ENCODE measurements at places on chromosomes 6 and 20.

DNA sequence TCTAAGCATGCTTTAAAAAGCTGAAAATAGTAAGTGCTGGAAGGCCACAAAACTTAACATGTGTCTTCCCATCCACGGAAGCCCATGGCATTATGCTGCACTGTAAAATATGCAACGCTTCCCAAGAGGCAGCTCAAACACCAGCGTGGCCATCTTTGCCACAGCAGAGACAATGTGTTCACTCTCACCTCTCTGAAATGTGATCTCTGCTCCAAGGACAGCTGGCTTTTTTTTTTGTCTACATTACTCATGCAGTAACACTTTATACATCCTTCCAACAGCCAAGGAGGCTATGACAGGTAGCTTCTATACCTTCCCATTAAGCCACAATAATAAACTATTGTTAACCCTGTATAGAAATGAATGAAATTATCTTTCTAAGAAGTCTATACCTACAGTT is 49.2 kb downstream of the BLOC1S5 start:
- DNase-seq = no peak

- no peak for DNase-seq
These were observed 50.6 kb upstream of the MAP7 start for GRCh38 chr6:136600818-136601217.

DNA sequence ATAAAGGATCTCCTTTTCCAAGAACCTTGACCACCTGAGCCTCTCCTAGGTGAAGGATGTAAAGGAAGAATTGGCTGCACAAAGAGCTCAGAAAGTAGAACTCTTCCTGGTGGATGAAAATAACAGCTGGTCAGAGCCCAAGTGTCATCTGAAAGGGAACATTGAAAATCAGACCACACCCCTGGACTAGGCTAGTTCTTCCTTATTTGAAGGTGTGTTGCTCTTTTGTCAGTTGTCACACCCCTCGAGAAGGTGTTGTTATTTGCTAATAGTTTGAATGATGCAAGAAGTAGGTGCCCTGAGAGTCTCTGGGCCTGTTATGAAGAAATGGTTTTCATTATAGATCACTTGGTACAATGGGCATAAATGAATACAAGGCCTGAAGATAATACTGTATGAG is 31.1 kb downstream of the NHLRC1 start:
- no peak for DNase-seq

DNA sequence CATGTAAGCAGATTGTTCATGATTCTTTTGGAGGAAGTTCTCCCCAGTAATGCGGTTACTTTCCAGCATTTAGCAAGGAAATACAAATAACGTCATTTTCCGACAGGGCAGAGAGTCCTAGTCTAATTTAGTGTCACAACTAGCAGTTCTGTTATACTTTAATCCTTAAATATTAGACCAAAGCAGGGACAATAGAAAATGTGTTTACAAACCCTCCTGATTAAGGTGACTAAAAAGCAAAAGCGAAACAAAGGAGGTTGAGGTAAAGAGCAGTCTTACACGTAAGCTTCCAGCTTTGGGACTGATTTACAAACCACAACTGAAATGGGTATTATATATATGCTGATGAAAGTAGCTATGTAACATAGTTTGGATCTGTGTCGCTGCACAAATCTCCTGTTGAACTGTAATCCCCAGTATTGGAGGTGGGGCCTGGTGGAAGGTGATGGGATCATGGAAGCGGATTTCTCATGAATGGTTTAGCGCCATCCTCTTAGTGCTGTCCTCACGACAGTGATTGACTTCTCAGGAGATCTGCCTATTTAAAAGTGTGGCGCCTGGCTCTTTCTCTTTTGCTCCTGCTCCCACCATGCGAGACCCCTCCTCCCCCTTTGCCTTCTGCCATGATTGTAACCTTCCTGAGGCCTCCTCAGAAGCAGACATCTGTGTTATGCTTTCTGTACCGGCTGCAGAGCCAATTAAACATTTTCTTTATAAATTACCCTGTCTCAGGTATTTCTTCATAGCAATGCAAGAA is 81.9 kb downstream of the PLCB1 start:
- no peak for DNase-seq

DNA sequence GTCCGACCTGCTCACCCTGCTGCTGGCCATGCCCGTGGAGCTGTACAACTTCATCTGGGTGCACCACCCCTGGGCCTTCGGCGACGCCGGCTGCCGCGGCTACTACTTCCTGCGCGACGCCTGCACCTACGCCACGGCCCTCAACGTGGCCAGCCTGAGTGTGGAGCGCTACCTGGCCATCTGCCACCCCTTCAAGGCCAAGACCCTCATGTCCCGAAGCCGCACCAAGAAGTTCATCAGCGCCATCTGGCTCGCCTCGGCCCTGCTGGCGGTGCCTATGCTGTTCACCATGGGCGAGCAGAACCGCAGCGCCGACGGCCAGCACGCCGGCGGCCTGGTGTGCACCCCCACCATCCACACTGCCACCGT is 885 bp downstream of the NTSR1 start:
- DNase-seq = no peak

- no peak for DNase-seq
These were observed 428.2 kb downstream of the BMP2 start for GRCh38 chr20:7195704-7196103.

GRCh38 chr6:158560836-158561320 is 987 bp downstream of the TMEM181 start:
- DNase-seq = no peak

DNA sequence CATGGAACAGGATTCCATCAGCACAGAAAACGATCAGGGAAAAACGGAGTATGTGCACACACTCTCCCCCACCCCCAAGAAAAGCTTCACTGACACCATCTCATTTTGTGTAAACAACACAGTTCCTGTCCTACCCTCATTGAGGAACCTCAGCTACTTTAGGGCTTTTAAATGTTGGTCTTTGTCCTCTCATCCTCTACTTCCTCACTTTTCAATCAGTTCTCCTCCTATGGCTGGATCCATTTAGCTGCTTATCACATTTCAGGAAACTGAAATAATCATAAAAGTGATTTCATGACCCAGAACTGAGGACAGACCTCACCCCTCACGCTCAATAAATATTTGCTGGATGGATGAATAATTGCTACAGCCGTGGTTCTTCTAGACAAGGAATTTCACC is 33.1 kb upstream of the PNRC1 start:
- DNase-seq = no peak

DNA sequence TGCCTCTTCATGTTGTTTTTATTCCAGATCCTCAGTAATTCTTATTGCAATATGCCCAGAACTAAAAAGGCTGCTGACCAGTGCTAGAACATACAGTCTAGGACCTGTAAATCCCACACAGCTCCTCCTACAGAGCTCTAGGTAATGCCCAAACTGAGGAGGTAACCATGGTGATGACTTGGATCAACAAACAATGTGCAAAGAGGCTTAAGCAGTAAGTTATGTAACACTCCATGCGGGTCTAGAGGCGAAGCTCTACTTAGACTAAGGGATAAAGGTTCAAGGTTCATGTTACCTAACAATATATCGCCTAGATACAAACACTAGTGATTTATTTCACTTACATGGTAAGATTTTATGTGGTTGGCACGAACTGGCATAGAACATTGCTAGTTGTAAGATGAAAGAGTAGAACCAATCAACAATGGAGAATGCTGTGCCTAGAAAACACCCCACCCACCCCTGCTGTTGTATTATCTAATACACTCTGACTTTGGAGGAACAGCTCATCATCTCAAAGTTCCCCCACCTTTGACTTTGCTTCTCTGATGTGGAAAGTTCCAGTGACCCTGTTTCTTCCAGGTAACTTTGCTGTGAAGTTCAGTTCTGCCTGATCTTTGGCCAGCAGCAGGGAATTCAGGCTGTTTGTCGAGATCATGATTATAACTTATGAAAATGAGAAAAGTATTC is 242.4 kb downstream of the ALDH8A1 start:
- DNase-seq = no peak

- DNase-seq = no peak
These were observed 231.2 kb downstream of the ANKRD60 start for GRCh38 chr20:57996936-57997890.

DNA sequence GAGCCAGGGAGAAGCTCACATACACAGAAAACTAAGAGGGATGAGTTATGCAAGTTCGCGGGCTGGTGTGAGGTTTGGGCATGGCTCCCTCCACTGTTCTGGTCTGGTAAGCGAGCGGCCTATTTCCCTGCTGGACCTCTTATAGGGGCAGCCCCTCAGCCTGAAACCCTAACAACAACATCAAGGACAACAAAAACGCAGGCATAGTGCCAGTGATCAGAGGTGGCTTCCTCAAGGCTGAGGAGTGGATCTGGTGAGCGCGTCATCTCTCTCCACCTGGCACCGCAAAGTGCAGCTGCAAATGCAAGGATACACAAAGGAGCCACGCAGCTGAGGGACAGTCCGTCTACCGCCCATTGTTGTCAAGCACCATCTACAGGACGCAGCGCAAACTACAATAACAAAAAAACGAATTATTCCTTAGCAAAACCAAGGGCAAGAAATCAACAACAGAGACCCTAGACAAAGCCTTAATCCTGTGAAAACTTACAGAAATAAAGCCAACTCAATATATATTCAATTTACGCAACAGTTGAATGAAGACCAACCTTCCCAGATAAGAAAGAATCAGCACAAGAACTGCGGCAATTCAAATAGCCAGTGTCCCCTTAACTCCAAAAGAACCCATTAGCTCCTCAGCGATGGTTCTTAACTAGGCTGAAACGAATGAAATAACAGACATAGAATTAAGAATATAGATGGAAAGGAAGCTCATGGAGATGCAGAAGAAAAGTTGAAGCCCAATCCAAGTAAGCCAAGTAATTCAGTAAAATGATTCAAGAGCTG is 9.2 kb upstream of the DEFB110 start:
- no peak for DNase-seq

DNA sequence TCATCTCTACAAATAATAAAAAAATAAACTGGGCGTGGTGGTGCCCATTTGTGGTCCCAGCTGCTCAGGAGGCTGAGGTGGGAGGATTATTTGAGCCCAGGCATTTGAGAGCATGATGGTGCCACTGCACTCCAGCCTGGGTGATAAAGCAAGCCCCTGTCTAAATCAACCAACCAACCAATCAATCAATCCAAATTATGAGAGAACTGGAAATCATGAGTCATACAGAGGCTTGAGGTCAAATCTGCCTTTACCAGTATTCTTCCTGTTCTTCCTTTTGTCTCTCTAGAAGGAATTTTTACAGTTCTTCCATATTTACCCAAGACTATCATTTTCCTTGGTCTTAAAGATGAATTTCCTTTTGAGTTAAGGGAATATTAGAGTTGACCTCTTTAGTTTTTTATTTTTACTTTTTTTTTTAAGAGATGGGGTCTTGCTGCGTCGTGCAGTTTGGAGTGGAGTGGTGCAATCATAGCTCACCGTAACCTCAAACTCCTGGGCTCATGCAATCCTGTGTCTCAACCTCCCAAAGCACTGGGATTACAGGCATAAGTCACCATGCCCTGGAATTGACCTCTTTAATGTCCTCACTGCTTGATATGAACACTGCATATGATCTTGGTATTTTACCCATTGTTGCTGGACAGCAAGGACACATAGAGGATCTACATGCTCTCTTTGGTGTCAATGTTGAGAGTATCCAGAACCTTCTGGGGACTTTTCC is 44.1 kb upstream of the TXNDC5 start:
- DNase-seq = no peak

GRCh38 chr20:50909413-50909812 is 21.8 kb downstream of the ADNP start:
- DNase-seq = no peak

DNA sequence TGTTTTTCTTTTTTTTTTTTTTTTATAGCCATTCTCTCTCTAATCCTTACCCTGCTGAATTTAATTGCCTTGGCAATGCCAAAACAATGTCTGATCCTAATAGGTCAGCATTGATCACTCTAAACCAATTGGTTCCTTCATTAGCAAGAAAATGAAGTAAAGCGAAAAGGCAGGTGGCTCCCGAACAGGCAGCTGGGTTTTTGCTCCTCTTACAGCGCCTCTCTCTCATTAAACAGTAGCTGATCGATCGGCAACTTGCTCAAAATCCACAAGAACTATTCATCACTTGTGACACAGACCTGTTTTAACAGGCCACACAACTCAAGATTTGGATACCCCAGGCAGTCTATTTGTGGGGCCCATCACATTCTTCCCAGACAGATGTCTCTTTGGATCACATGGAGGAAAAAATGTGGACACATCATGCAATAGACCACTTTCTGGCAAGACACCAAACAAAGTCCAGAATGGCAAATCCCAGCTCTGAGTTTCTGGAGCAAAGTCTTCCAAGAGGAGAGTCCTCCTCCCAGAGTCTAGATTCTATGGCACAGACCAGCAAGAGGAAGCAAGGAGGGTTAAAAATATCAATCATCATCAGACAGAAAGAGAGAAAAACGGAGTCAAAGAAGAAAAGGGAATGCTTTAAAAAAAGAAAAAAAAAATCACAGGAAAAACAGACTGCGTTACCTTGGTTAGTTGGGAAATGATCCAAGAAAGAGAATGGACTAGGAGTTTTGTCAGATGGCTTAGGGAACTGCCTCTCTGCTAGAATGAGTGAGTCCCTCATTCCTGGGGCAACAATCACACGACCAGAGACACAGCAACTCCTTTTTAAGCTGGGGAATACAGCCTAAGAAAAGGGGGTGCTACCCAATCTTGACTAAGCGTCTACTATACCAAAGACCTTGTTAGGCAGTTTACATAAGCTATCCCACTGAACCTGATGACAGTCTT is 247.8 kb downstream of the BTBD9 start:
- DNase-seq = no peak

DNA sequence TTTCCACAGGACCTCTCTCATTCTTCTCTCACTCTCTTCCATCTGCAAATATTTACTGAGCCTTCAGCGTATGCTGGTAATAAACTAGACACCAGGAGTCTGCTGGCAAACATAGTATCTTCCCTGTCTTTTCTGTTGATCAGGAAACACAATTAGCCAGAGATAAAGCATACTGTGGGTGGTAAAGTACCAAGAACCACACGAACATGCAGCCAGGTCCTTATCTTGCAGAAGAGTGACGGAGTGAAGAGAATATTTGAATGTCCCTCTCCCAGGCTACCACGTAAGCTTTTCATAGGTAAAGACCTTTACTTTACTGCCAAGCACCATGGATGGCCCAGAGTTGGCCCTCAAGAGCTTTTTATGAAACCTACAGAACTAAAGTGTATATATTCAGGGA is 13.3 kb downstream of the FHL5 start:
- DNase-seq = no peak

DNA sequence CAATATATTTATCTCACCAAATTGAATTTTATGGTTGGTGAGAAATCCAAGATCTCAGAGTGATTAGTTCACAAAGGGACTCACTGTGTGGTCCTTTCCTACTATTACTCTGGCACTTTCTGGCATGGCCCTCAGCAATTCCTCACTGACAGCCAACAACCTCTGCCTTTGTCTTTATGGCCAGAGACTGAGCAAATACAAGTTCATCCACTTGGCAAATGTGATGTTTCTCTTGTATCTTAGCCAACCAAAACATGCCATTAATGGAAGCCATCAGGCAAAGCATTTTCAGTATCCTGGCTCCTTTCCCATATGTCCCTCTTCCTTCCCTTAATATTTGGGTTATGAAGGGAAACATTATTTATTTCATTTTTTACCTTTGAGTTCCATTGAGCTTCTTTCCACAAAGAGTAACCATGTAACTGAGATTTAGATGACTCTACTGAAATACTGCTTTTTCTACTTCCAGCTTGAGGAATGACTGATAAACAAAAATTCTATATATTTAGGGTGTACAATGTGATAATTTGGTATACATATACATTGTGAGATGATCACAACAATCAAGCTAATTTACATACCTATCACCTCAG is 30.8 kb upstream of the SMLR1 start:
- DNase-seq = no peak

All from C1 segment of cervical spinal cord (tissue), 14 donors.